Large intestine (tissue), 12 donors: ENCODE measurements at places on chromosomes 11 and 22.
A peak's percentile ranks its signal among the peaks of the same experiment; 100 is the strongest.

DNA sequence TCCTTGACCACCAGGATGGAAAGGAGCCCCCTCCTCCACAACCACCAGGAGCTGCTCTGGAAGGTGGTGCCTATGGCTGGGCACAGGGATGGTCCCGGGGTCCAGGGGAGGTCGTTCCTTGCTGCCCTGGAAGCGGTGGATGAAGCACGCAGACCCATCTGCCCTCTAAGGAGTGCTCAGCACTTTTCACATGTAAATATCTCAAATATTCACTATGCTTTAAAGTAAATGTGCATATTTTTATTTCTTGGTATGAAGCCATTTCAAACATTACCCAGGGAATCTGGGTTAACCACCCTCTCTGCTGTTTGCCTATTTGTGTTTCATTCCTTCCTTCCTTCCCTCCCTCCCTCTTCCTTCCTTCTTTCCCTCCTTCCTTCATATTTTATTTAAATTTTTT, 21.7 kb downstream of the SPATA19 start:
- no peak for DNase-seq

DNA sequence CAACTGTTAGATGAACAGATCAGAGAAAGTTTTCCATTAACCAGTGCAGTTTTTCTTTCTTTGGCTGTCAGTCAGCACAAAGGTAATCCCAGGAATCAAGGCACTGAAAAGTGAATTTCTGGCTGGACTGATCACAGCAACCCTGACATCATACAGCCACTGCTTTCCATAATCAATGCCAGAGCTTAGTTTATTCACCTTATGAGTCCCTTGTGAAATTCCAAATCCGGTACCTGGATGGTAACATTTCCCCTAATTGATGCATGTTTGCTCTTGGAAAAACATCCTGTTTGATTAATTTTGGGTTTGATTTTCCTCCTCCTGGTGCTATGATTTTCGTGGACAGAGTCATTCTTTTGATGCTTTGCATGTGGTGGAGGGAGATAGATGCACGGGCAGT, 319.8 kb downstream of the INSC start:
- no peak for DNase-seq

- DNase-seq, result no peak
Measured at GRCh38 chr11:103714246-103714645, 322.2 kb upstream of the DDI1 start.

DNA sequence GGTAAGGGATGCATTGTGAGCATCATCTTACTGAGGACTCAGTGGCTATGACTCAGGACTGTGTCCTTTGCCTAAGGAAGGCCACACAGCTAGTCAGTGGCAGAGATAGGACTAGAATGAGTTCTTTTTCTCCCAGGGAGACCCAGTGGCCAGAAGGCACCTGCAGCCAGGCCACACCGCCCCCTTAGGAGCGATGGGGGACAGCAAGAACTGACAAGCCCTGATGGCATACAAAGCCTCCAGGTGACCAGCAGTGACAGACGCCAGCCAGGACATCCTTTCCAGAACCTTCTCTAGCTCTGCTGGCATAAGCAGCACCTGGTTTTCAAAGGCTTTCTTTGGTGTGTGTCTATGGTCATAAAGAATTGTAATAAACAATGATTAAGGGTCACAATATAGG, 240.1 kb downstream of the ST3GAL4 start:
- no peak for DNase-seq

DNA sequence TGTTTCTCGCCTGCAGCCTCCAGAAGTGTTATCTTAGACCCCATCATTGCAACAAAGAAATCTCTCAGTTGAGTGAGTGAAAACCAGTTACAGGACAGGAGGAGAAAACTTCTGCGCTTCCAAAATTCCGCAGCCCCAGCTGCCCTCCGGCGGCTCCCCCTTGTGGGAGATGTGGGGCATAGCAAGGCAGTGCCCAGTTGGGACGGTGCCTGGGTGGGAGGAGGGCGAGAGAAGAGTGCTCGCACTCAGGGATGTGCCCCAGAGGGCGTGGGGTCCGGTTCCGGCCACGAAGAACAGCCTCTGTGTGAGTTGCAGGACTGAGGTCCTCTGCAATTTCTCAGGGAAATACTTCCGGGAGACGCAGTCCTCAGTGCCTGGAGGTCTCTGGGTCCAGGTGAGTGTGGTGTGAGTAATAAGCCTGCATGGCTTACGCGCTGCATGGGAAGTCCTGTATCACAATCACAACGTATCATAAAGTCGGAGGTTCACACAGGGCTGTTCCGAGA, 87.0 kb upstream of the BLID start:
- DNase-seq, result peak; percentile 26

DNA sequence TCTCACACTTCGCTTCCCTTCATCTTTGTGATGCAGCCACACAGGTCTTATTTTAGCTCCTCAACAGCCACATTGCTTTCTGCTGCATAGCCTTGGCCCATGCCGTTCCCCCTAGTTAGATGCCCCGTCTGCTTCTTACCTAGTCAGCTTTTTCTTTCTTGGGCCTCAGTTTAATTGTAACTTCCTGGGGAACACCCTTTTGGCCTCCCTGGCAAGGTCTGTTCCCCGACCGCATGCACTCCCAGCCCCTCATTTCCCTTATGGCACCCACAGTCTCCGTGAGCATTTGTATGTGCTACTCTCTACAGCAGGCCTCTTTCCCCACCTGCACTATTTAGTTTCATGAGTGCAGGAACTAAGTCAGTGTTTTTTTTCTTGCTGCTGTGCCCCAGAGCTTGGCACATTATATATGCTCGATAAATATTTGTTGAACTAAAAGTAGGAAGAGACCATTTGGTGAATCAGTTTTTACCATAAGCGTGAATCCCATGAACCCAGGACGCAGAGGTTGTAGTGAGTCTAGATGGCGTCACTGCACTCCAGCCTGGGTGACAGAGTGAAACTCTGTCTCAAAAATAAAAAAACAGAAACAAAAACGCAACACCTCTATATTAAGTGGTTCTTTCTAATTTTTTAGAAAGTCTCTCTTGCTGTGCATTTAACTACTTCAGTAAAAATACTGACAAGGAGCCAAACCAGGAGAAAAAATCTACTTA, 38.5 kb downstream of the TNRC6B start:
- DNase-seq, result no peak

- no peak for DNase-seq
Measured at GRCh38 chr22:21074102-21074715, 28.5 kb downstream of the LRRC74B start.

GRCh38 chr11:96235751-96236150, 107.2 kb downstream of the MAML2 start:
- DNase-seq, result no peak

GRCh38 chr11:35242412-35243242, 103.7 kb downstream of the CD44 start:
- no peak for DNase-seq

DNA sequence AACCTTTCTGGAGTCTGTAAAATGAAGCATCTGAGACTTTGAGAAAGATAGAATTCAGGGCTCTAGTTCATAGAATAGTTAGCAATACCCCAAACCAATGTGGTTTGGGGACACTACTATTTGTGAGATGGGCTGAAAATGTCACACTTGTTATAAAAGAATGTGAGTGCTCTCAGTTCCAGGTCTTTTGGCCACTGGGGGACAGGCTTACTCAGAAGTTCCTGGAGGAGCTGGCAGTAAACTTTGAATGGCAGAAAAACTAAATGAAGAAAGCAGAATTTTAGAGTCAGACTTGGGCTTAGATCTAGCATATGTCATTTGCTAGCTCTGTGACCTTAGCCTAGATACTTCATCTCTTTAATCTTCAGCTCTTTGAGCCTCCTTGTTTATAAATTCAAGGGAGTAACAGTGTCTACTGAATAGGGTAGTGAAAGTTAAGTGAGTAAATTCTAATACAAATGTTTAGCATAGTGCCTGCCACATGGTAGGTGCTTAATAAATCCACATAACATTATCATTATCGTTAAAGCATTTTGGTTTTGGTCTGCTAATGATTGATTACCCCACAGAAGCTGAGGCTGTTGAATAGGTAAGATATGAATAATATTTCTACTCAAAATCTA, 3.7 kb downstream of the LYVE1 start:
- DNase-seq, result no peak

DNA sequence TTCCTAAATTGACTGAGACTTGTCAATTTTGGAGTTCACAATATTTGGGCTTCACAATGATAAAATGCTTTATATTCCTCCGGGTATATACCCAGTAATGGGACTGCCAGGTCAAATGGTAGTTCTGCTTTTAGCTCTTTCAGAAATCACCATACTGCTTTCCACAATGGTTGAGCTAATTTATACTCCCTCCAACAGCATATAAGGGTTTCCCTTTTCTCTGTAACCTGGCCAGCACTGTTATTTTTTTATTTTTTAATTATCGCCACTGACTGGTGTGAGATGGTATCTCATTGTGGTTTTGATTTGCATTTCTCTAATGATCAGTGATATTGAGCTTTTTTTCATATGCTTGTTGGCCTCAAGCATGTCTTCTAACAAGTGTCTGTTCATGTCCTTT, 21.8 kb downstream of the NARS2 start:
- DNase-seq, result no peak

GRCh38 chr11:55707029-55707428, 45.0 kb downstream of the OR4C6 start:
- DNase-seq, result no peak

DNA sequence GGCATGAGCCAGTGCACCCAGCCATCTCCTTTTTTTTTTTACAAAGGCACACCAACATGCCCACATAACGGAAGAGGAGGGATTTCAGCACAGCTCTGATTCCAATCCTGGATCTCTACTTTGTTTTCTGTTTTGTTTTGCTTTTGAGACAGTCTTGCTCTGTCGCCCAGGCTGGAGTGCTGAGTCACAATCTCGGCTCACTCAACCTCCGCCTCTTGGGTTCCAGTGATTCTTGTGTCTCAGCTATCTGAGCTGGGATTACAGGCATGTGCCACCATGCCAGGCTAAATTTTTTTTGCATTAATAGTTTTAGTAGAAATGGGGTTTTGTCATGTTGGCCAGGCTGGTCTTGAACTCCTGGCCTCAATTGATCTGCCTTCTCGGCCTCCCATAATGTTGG, 28.1 kb downstream of the VSTM5 start:
- no peak for DNase-seq

GRCh38 chr22:20130731-20131596, 640 bp upstream of the ZDHHC8 start:
- DNase-seq, result peak; percentile 77

DNA sequence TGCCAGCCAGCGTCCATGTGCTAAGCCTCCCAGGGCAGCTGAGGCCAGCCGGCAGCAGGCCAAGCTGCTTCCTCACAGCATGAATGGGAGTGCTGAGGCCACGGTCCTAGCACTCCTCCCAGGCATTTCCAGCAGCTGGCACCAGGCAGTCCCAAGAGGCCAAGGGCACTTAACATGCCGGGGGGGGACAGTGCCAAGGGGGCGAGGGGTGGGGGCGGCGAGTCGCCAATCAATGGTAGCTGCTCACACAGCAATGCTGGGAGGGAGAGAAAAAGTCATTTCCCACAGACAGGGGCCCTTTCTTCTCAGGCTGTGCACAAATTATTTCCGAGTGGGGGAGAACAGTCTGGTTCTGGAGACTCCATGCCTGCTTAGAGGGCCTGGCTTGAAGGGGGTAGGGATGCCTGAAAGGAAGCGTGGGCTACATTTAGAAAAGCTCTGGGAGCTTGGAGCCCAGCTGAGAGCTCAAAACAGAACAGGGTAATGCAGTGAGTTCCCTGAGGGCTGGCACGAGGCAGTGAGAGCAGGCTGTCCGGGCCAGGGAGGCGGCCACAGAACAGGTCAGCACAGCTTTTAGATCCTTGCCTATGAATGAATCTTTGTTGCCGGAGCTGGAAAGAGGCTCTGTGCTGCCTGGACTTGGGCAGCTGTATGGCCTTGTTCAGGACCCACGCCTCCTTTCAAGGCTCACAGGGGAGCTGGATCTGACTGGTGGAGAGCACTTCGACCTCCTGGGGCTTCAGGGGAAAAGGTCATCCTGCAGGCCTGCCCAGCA, 14.4 kb upstream of the TBC1D10A start:
- no peak for DNase-seq

GRCh38 chr22:37212174-37212906, at the start of gene SSTR3:
Gene SSTR3, minus strand, starts transcription at chr22:37212477. Its CDS starts 4,674 bp downstream, at chr22:37207803.
- DNase-seq, result peak; percentile 55

DNA sequence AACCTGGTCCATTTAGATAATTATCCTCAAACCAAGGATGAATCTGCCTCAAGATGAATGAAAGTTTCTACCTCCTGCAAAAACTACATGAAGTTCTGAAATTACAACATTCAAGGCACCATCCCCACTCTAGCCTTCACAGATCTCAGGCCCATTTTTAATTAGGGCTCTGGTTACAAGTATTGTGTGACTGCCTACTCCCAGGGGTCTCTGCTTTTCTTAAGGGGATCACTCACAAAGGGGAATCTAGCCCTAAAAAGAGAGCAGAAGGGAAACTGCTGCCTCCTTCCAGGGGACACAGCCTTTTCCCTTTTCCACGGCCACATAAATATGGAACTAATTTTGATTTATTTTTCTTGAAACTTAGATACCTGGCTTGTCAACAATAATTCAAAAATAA, 17.4 kb upstream of the TMEM135 start:
- no peak for DNase-seq

GRCh38 chr11:112771851-112772250, 189.4 kb upstream of the NCAM1 start:
- no peak for DNase-seq

- DNase-seq, result peak; percentile 85
Measured at GRCh38 chr11:74018331-74019005, 9.6 kb upstream of the UCP3 start.

DNA sequence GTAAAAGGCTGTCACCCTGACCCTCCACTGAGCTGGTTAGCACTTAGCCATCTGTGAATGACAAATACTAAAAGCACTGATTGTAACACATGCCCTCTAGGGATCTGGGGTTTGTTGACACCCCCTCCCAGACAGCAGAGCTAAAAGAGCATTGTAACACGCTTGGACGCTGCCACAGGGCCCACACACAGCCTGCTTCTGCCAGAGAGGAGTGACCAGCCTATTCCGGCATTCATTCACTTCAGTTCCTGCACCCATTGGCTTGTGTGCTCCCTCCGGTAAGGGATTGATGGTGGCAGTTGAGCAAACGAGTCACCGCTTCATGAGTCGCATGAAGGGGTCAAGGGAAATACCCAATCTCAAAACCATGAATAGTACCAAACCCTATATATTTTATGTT, 15.8 kb downstream of the OR10D3 start:
- DNase-seq, result no peak

DNA sequence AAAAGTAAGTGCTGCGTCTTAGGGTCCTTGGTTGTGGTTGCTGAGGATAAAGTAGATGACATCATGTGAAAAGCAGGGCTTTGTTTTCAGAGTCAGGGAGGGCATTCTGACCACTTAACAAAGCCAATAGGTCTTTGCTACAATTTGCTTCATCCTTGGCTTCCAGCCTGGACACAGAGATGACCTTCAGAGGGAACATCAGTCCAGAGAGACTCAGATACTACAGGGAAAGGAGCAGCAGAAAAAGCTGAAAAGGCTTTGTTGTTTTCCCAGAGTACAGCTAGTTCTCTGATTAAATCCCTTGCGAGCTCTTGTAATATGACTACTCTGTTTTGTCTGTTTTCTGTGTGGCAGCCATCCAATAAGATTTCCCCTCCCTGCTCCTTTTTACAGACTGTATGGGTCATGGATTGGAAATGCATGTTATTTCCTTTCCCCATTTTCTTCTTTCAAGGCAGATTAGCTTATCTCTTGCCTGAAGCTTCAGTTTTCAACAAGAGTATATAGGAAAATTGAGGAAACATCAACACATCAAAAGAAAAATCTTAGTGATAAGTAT, 31.9 kb downstream of the ATG13 start:
- DNase-seq, result peak; percentile 35

GRCh38 chr22:44328762-44329161, 16.0 kb upstream of the SHISAL1 start:
- no peak for DNase-seq

GRCh38 chr11:12666915-12667314, 7.3 kb upstream of the TEAD1 start:
- no peak for DNase-seq

GRCh38 chr11:37182031-37182430, 584.0 kb upstream of the RAG2 start:
- no peak for DNase-seq
